ENCODE measurements at places on chromosomes 5 and 9. TPM values are rescaled to one million over a fixed set of nuclear protein-coding genes. Genes with fewer than 3 reads are reported as not detected.

DNA sequence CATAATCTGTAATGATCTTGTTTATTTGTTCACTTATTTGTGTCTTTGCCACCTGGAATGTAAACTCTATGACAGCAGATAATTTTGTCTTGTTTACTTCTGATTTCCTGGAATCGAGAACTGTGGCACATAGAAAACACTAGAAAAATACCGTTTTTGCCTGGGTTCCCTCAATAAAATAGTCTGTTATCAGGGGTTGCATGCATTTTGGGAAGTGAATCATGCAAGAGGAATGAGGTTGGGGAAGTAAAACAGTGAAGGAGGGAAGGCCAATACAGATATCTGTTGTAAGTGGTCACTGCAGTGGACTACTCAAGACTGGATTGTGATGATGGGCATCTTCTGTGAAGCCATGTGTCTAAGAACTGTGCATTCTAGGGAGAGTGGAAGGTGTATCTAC is 45.2 kb upstream of the IL6ST start:
- DNase-seq, result no peak

DNA sequence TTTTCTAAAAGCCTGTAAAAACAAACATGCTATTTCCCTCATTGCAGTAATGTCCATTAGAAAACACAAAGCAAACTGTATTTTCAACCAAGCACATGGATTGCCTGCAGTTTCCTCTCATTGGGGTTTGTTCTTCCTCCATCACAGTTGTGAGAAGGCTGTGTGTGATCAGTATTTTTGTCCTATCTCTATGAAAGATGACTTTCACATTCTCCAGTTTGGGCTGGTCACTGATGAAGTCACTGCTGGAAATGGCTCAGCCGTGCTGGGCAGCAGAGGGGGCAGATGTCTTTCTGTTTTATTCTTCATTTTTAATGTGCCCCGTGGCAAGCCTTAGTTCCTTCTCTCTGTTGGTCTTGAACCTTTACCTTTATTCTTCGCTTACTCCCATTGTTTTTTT is 288.9 kb upstream of the MPDZ start:
- DNase-seq, result no peak

- no peak for DNase-seq
Measured at GRCh38 chr5:56499491-56499890, 266.4 kb upstream of the ANKRD55 start.

DNA sequence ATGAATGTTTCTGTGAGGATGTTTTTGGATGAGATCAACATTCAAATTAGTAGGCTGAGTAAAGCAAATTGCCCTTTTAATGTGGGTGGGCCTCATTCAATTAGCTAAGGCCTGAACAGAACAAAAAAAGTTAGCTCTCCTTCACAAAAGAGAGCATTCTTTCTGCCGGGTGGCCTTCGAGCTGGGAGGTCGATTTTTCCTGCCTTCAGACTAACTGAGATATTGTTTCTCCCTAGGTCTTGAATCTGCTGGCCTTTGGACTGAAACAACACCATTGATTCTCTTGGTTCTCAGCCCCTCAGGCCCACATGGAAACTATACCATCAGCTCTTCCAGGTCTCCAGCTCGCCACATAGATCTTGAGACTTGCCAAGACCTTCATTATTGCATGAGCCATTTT is 29.1 kb upstream of the FREM1 start:
- DNase-seq, result no peak

- no peak for DNase-seq
Measured at GRCh38 chr5:143843461-143843860, 31.5 kb downstream of the HMHB1 start.

DNA sequence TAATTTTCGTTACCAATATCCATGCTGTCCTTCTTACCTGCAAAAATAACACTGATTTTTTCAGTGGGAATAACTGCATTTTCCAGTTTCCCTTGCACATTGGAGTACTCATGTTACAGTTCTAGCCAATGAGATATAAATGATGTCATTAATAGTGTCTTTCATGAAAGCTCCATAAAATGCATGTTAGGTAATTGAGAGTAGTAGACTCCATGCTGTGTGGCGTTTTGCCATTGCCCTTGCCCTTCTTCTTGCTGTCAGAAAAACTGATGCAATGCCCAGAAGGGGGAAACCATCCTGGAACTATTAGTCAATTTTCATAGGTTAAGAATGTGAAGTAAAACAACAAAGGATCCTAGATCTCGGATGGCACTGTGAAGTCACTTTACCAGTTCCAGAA is 1765.3 kb downstream of the EFNA5 start:
- DNase-seq, result no peak

DNA sequence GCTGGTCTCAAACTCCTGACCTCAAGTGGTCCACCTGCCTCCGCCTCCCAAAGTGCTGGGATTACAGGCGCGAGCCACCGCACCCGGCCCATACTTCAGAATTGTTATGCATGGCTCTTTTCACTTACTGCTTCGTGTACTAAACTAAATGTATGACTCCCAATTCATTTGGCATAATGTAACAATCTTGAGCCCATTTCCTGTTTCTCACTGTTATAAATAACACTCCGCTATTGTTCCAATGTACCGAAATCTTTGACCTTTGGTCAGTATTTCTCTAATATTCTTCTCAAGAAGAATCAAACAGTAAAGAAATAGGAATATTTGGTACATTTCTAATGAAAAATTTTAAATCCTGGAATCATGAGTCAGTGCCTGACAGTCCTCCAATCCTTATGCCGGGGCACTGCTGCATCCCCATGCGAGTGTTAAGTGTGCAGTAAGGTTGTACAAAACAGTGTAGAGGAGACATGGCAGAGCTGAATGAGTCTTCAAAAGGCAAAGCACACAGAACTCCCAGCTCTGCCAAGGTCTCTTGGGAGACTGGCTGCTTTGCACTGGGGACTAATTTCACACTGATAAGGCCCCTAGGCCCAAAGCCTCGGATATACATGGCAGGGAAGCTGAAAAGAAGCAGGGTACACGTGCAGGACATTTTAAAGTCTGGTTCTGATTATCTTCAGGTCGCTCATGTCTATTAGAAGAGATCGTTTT is 58.4 kb downstream of the HABP4 start:
- no peak for DNase-seq

Gene GARNL3
- total RNA-seq, result 44.8 TPM
